ENCODE measurements at places on chromosomes 3 and 15.

GRCh38 chr3:108538083-108538482 lies 27.7 kb upstream of the MYH15 start:
- DNase-seq: no peak

DNA sequence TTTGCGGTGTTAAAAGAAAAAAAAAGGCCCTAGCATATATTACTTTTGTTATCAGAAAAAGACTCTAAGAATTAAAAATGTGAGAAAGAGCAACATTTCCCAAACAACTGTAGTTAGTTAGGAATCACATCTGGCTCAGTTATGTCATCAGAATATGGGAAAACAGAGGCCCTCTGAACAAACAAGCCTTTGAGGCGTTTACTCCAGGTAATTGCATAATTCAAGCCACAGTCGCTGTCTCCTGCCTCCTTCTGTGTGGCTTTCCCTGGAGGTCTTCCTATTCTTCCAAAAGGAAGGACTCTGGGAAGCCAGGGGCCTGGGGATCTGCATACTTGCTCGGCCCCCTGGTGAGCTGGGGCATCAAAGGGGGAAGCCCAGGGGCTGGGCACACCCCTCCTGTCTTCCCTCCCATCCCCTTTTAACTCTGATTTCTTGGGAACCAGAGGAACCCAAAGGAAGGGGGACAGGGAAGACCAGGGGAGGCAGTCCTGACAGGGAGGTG lies 3.7 kb upstream of the FAM107A start:
- no peak for DNase-seq

- DNase-seq: no peak
Observed at GRCh38 chr3:12793701-12794100, 2.8 kb upstream of the CAND2 start.

DNA sequence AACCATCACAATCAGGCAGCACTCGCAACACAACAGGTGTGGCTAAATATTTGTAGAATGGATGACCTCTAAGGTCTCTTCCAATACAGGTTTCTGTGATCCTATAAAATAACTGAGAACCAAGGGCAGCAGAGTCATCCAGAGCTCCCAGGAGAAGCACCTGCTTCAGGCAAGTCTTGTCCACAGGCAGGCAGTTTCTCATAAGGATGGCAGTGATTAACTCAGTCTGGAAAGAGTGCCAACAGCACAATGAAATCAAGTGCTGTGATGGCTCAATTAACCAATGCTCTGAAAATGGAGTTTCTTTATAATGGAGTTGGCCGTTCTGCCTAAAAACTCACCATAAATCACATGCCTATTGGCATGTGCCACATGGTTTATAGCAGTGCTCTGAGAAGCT lies 70.8 kb downstream of the HOMER2 start:
- no peak for DNase-seq

GRCh38 chr3:184688251-184688881 lies 23.5 kb downstream of the MAGEF1 start:
- DNase-seq: peak; percentile 53

GRCh38 chr15:43275740-43276562 lies 9.2 kb upstream of the TGM5 start:
- no peak for DNase-seq

DNA sequence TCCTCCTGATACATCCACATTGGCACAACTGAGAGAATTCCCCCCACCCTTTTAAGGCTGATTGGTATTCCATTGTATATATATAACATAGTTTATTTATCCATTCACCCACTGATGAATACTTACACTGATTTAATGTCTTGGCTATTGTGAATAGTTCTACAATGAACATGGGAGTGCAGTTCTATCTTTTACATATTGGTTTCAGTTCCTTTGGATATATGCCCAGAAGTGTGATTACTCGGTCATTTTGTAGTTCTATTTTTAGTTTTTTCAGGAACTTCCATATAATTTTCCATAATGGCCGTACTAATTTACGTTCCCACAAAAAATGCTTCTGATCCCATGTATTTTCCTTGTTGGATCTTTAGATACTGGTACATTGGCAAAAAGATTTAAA lies 135.3 kb downstream of the FMN1 start:
- DNase-seq: no peak

DNA sequence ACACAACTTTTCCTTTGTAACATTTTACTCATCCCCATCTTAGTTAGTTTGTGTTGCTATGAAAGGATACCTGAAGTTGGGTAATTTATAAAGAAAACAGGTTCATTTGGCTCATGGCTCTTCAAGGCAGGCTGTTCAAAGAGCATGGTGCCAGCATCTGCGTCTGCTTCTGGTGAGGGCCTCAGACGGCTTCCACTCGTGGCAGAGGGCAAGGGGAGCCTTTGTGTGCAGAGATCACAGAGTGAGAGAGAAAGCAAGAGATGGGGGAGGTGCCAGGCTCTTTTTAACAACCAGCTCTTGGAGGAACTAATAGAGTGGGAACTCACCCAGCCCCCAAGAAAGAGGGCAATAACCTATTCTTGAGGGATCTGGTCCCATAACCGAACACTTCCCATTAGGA lies 23.1 kb downstream of the PLA2G4F start:
- no peak for DNase-seq

GRCh38 chr3:13208706-13209633 lies 135.7 kb upstream of the IQSEC1 start:
- DNase-seq: no peak

DNA sequence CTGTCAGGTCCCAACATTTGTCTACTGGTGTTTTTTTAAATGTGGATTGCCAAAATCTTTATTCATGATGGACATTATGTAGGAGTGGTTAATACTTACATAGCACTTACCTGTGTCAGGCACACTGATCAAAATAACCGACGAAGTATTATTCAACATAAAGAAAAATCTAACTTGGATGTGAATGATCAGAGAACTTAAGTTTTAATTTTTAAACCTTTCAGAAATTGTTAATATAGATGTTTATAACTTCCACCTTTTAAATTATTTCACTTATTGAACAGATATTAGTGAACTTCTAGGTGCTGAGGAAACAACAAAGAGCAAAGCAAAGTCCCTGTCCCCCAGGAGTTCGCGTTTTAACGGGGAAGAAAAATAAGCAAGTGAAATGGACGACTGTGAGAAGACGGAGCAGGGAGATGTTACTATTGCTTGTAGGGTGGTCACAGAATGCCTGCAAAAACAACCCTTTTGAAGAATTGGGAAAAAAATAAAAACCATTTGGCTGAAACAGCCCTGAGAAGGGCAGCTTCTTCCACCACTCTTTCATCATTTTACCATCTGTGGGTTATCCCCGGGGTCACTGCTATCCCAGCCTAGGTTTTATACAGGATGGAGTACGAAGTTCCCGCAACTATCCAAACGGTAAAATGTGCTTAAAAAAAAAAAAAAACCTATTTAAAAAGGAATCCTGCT lies 915 bp upstream of the APH1B start:
- DNase-seq: no peak

GRCh38 chr15:98648654-98649471 lies 524 bp downstream of the IGF1R start:
- peak; percentile 67 for DNase-seq

DNA sequence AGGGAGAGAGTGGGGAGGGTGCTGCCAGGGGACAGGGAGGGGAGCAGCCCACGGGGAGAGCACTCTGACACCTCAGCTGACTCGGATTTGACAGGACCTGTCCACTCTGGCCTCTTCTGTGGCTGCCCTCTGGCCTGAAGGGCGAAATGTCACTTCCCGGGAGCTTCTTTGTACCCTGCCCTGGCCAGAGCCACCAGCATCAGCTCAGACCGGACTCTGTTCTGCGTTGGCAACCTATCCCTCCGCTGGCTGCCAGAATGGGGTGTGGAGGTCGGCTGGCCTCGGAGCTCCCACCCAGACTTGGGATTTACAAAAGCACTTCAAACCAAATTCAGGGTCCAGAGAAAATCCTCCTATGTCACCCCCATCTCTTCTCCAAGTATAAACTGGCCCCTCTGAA lies 336.7 kb upstream of the FRG2C start:
- no peak for DNase-seq

DNA sequence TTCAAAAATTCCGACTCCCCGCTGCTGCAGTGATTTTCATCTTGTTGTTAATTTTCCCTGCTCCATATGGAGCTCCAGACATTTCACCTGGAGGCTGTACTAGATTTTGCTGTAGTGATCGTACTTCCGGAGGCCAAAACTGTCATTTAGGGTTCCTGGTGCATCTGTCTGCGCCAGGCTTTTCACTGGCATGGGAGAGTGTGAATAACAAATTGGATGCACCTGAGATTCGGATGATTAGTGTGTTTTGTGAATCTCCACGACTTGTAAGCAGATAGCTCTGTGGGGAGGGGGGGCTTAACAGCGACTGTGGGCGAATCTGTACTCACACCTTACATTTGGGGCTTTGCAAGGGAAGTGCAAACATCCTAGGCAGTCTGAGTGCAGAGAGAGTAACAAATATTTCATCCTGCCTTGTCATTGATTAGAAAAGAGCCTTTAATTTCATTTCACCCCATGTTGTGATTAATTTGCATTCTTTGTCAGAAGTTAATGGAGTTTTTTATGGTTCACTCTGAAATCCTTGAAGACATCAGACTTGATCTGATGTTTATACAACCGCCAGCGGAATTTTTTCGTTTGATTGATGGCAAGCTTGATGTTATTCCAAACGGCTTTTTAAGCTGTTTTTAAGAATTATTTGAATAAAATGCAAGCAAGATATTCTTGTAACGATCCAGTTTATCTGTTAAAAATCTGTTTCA lies 92.5 kb upstream of the SKOR1 start:
- DNase-seq: no peak

GRCh38 chr3:9653565-9654248 lies 4.4 kb downstream of the MTMR14 start:
- no peak for DNase-seq

- DNase-seq: no peak
Observed at GRCh38 chr3:125349556-125350165, 25.5 kb downstream of the ZNF148 start.

DNA sequence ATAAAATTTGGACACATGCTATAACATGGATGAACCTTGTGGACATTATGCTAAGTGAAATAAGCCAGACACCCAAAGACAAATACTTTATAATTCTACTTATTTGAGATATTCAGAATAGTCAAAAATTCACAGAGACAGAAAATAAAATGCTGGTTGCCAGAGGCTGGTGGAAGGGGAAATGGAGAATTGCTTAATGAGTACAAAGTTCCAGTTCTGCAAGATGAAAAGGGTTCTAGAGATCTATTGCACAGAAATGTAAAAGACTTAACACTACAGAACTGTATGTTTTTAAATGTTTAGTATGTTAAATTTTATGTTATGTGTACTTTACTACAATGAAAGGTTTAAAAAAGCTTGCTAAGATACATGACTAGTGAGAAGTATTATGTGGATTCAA lies 344.8 kb downstream of the CNTN3 start:
- DNase-seq: no peak

DNA sequence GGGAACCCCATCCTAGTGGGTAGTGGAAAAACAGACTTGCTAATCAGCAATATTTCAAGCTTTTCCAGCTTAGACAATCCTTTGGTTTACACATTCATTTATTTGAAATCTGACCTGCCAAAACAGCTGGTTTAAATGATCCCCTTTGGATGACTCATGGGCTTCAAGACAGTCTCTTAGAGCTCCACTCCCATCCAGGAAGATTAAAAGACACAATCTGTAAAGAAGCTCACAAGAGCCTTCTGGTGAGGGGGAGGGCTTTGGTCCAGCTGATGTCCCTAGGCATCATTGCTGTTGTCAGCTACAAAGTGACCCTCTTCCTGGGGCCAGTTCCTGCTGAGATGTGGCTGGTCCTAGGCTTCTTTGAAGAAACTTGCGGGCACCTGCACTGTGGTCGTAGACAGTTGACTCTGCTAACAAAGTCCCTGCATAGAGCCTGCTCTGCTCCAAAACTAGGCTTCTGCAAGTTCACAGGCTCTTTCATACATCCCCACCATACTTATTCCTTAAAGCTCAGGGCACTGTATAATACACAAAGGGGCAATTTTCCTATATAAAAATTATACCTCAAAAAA lies 73.7 kb downstream of the IGSF11 start:
- peak; percentile 1 for DNase-seq

- no peak for DNase-seq
Observed at GRCh38 chr3:59775761-59776325, 726.0 kb upstream of the CFAP20DC start.

DNA sequence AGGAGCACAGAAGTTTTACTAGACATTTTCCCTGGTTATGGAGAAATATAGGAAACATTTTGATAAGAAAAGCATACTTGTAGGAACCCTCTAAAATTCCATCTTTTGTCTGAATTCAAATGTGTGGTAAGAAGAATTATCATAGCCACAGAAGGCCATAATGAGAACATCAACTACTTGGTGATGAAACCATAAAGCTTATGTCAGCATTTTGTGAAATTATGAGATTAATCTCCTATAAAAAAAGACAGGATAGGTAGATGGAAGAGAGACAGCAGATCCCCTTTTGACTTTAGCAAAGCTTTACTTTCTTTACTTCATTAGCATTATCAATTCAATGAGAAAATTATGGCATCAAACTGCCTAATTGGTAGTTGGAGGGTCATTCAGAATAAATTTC lies 697.0 kb downstream of the IGSF11 start:
- DNase-seq: no peak

DNA sequence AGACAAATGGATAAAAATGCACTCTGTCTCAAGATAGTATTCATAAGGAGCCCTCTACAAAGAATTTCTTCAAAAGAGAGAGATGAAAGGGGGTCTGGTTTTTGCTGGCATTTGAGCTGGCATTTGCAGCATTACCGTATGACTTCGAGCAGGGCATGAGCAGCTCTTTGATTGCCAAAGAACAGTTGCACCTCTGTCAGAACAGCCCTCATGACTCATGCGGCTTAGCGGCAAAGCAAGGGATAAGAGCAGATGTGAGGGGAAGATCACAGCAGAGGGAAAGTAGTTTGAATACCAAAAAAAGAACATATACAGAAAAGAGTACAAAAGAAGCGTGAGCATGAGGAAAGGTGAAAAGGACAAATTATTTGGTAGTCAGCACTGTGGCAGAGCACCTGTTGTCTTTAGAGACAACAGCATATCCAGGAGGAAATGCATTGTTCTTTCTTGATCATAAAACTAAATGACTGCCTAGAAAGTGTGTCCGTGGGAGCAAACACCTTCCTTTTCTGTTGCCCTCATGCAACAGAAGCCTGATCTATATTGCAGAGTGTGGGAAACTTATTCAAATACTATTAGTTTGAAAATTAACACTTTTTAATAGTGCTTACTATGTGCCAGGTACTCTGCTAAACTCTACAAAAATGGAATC lies 80.5 kb upstream of the SLC24A5 start:
- DNase-seq: peak; percentile 41

DNA sequence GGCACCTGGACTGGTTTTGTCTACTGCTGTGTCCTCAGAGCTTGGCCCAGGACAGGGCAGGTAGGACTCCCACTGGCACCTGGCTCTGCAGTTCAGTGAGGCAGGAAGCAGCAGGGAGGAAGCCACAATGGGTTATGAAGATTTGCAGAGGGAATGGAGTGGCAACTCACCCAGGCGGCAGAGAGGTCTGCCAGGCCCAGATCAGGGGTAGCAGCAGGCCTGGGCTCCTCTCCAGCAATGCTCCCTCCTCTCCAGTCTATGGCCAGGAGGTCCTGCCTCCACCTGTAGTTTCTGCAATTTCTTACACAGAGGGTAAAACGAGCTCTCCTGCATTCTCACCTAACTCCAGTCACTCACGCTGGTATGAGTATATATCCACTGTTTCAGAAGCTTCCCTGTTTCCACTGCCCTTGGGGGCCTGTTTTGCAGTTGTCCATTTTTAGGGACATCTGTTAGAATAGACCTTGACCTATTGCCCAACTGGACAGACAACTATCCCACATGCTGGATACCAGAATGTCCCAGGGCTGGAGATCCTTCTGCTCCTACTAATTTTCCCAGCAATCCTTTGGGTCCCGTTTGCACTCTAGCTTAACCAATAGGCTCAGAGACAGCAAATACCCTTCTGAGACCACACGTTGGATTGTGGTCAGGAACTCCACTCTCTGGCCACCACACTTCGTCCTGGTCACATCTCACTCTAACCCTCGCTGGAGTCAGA lies 35.2 kb downstream of the HMCES start:
- peak; percentile 46 for DNase-seq
